ENCODE measurements at places on chromosomes 1 and 21.

- DNase-seq = no peak
These were observed 2.4 kb upstream of the KISS1 start for GRCh38 chr1:204198348-204199340.

GRCh38 chr1:15148475-15148874, 5.1 kb upstream of the TMEM51 start:
- DNase-seq = no peak

- no peak for DNase-seq
These were observed 264.4 kb downstream of the PTPRC start for GRCh38 chr1:198903203-198903602.

GRCh38 chr1:212507369-212507768, 74.6 kb downstream of the NENF start:
- no peak for DNase-seq

DNA sequence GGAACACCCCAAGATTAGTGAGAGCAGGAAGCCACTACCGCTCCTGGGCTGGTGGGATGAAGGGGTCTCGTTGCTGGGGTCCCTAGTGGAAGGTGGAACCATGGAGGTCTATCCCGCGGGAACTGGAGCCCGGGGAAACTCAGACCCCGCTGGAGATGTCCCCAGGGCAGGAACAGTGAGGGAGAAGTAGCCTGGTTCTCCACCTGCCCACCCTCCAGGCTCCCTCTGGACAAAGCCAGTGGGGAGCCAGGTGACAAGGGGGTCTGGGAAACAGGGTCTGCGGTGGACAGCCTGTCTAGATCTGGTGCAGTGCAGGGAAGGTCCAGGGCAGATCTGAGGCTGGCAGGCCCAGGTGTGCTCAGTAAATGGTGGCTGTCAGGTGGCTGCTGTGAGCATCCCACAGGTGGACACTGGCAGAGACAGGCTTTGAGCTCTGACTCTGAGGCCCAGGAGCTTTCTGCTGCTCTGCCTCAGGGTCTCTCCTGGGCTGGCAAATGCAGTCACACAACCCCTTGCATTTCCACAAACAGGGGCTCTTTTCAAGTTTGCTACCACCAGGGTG, 88.0 kb upstream of the TLR5 start:
- DNase-seq = no peak

- DNase-seq = no peak
These were observed 139.2 kb downstream of the CASZ1 start for GRCh38 chr1:10657088-10657847.

- no peak for DNase-seq
These were observed 20.7 kb downstream of the PEX14 start for GRCh38 chr1:10495475-10495817.

GRCh38 chr1:200506471-200506870, 96.6 kb upstream of the ZNF281 start:
- no peak for DNase-seq

GRCh38 chr1:36595349-36595748, 112.6 kb upstream of the CSF3R start:
- no peak for DNase-seq

- no peak for DNase-seq
These were observed 54.3 kb upstream of the KCNJ6 start for GRCh38 chr21:37970548-37970947.

DNA sequence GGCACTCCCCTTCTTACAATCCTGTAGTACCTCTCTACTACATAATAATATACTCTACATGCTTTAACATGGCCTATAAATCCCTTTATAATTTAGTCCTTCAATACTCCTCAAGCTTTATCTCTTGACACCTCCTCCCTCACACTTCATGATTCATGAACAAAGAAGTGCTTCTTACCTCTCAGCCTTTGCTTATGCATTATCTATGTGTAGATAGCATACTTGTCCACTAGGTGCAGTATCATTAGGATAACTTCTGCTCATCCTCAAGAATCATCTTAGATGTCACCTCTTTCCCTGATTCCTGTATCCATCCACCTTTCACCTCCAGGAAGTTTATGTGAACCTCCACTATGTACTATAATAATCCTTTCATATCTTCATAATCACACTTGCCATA, 74.4 kb downstream of the COL24A1 start:
- no peak for DNase-seq

- no peak for DNase-seq
These were observed 426.3 kb downstream of the AGBL4 start for GRCh38 chr1:49597436-49597835.

DNA sequence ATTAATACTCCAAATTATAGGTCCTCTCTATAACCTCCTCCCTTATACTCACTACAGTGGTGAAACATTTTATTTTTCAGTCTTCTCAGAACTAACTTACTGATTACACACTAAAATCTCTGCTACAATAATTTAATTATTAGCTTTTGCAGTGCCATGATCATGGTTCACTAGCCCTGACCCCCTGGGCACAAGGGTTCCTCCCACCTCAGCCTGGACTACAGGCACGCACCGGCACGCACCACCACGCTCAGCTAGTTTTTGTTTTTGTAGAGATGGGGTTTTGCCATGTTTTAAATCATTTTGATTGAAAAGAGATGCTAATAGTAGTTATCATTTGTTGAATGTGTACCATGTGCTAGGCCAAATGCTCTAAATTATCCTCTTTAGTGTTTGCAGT, 6.3 kb downstream of the PATJ start:
- DNase-seq = no peak

- no peak for DNase-seq
These were observed 37.2 kb downstream of the ADSS2 start for GRCh38 chr1:244414543-244414942.

- no peak for DNase-seq
These were observed 8.0 kb downstream of the CHODL start for GRCh38 chr21:18252680-18253079.

- DNase-seq = no peak
These were observed 10.9 kb downstream of the TMPRSS3 start for GRCh38 chr21:42384989-42385388.

- no peak for DNase-seq
These were observed 77.0 kb downstream of the CTH start for GRCh38 chr1:70487910-70488665.

DNA sequence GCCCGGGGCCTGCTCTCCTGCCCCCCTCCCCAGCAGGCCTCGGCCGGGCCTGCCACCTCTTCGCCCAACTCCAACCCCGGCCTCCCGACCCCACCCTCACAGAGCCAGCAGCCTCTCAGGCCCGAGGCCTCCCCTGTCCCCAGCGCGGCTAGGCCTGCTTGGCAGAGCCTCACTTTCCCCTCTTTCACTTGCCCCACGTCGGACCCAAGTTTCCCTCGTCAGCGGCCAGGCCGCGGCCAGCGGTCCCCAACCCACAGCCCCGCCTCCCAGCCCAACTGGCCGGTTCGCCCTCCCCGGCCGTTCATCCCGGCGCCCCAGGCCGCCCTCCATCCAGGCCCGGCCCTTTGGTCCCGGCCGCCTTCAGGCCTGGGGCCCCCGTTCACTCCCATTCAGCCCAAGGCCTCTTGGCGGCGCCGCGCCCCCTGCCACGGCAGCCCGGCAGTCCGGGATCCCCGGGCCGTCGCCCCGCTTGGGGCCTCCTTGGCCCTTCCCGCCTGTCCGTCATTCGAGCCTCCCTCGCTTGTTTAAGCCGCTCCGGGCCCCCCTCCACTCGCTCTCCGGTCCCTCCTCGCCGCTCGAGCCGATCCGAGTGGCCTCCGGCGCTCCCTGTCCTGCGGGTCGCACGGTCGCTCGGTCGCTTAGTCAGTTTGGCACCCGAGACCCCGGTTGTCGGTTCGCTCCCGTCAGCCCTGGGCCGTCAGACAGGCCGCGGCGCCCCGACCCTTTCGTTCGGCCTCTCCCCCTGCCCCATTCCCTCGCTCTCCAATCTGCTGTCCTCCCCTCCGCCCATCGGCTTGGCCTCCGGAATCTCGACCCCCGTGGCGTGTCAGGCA, 1.4 kb downstream of the LRRC41 start:
- no peak for DNase-seq

GRCh38 chr1:10610901-10611600, 136.3 kb downstream of the PEX14 start:
- no peak for DNase-seq

DNA sequence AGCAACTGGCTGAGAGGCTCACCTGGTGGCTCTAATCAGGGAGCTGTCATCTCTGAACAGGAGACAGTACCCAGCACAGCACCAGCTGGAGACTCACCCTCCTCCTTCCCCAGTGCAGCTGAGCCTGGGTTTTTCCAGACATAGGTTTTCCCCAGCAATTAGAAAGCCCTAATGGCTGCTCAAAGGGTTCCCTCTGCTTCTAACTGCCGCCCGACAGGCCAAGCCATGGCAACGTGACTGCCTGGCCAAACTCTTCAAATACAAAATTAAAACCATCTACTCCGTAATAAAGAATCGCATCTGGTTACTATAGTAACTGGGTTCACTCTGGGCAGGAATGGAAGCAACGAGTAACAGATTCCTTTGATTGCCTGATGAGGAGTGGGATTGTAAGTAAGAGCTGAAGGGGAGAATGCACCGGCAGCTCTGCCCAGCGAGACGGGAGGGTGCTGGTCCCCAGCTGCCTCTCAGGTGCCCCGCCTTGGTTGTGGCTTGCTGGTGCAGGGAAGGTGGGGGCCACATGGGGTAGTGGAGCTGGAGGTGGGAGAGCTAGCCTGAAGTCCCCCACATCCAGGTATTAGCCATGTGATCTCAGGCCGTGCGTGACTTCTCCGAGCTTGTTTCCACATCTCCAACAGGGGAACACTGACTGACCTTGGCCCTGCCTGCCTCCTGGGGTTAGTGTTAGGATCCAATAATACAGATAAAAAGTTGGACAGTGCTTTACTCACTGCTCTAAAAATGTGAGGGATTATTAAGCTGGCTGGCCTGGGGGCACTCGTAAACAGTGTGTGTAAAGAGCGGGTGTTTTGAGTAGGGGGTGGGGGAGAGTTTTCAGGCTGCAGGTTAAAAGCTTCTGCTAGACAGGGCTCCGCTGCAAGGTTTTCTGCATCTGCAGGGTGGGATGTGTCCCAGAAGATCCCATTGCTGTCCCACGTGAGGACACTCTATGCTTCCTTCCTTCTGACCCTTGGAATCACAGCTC, 94.2 kb downstream of the KCNN3 start:
- DNase-seq = no peak

DNA sequence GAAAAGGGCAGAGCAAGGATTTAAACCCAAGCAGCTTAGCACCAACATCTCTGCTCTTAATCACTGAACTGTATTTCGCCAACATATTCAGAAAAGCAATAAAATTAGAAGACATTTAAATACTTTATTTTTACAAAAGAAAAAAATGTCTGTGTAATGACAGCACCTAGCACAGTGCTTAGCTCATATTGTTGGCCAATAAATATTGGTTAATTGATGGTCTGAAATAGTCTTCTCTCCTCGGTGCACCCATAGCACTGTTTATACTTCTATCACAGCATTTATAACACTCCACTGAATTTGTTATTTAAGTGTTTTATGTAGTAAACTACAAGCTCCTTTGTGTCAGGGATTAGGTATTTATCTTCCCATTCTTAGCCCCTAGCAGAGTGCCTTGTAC, 70.9 kb upstream of the PLPPR4 start:
- no peak for DNase-seq

DNA sequence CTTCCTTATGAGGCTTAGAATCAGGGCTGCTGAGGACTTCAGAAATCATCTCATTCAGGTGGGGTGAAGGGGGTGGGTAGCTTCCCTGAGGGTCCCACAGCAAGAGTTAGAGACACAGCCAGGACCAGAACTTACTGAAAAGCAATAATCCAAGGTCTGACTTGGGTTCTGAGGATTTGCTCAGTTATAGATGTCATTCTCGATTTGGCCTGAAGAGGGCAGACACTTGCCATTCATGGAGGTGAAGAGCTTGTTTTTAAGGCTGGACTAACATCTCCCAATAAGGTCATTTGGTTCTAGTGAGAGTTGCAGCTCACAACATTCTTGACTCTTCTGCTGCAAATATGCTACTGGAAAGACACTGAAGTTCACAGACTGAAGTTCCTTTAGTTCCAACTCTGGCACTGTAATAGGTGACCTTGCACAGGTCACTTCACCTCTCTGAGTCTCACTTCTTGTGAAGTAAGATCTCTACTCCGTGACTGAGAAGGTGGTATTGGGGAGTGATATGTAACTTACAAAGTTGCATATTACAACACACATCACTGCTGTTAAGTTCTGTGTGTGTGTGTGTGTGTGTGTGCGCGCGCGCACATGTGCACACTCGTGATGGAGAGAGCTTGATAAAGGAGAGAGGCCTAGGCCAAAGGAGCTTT, 69.8 kb upstream of the DIRAS3 start:
- DNase-seq = peak; percentile 28

GRCh38 chr1:113325022-113325421, 65.3 kb upstream of the MAGI3 start:
- DNase-seq = no peak

- DNase-seq = no peak
These were observed 72.3 kb downstream of the RUSC1 start for GRCh38 chr1:155392898-155393411.

DNA sequence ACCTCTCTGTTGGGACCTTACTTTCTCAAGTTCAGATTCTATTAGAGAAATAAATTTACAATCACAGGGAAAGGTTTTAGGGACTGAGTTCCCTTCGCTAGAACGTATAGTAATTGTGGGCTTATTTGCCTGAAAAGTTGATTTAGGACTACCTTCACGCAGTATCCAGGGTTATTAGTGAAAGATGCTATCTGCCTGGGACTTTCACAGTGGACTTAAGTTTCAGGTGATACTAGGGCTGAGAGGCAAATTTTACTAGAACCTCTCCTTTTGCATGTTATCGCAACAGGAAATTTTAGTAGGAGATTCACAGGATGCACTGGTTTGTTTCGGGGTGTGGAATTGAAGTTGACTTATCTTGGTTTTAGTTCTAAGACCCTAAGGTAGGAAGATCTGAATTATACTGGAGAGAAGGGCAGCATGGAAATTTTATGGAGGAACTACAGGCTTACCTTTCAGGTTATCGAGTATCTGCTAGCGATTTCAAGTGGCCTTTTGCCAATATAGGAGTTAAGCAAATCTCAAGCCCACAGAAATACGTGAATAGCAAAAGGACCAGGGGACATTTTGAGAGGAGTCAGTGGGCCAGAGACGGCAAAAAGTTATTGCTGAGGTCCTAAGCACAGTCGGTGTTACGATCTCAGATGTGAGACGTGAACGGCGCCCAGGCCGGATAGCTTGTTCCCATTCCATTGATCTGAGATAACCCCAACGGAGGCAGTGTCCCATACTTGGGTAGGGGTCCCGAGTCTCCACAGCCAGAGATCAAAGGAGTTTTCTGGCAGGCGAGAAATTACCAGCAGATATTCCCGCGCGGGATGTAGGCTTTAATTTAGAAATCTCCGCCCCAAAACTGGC, 723 bp upstream of the GNAI3 start:
- no peak for DNase-seq
